ENCODE measurements at places on chromosomes 6 and 20. TPM values are rescaled to one million over a fixed set of nuclear protein-coding genes. Genes with fewer than 3 reads are reported as not detected.

ANKRD66 gene
- total RNA-seq = not detected

DNA sequence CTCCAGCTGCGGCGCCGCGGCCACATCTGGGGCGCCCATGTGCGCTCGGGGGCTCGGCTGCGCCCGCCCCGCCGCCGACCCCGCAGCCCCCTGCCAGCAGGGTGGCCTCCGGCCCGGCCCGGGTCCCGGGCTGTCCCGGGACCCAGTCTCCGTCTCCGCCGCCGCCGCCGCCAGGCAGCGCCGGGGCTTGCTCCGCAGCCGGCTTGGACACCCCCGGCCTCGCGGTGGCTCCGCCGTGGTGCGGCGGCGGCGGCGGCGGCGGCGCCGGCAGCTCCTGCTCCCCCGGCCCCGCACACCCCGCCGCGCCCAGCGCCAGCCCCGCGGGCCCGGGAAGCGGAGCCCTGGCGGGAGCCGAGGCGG is 219 bp downstream of the ISM1 start:
- DNase-seq = no peak

WFDC10B gene
- 0.42 TPM for total RNA-seq

DNA sequence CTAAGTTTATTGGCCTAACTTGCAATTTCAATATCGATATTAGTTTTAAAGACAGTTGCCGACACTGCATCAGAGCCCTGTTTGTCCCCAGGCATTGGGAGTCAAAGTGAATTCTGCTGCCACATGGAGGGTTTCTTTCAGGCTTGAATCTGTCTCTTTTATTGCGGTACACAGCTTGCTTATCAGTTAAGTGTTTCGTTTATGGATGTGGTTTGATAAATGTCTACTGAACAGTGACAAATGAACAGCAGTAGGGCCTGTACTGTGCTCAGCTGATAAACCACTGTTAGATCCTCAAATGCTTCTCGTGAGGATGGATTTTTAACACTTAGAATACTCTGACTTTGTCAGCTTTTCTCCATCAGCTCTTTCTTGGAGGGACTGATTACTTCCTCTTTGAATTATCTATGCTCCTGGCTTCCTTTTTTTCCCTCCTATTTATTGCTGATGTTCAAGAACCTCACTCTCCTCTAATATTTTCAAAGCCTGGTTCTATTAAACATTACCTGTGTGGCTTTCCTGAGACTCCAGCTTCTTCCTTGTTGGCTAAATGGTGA is 240.8 kb downstream of the PLCB1 start:
- DNase-seq = no peak

SLC44A4 gene
- total RNA-seq = 3.5 TPM

- no peak for DNase-seq
These were observed 23.9 kb downstream of the PXDC1 start for GRCh38 chr6:3727593-3728108.

DNA sequence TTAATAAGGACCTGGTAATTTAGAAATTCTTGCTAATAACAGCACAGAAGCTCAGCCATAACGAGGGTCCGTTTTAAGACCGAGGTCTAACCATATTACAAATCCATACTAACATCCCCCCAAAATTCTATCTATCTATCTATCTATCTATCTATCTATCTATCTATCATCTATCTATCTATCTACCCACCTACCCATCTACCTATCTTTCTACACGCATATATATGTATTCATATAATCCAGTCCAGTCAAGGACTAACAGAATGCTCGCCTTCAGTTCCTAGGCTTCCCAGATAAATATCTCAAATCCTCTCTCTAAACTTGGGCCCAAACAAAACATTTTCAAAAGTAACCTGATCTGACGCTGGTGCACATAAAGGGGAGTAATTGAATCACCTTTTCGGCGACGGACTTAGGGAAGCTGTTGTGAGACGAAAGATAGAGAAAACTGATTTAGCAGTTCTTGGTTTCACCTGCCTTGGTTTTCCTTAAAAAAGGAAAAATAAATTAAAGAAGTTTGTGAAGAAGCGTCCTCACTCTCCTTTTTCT is 14.5 kb downstream of the HMGN4 start:
- no peak for DNase-seq

PSMB1 gene
- total RNA-seq = 215 TPM

HLA-DOA gene
- total RNA-seq = 13.6 TPM

TRMT6 gene
- total RNA-seq = 15.4 TPM

LGSN gene
- 0.18 TPM for total RNA-seq

Data from WTC11 (cell line).